ENCODE measurements at places on chromosomes 5 and 9.

DNA sequence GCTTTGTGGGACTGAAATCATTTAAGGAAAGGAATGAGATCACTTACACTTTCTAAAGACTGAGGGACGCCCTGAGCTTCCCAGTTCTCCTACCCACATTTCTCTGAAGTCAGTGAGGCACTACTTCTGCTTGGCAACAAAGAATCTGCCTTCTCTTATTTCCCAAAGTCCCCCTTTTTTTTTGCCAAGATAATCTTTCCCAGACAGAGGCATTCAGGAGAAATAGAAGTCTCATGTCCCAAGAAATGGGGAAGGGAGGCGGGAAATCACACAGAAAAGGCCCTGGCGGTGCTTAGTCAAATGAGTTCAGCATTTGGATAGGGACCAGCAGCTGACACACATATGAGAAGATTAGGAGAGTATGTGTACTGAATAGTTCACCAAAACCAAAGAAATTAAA lies 159.7 kb downstream of the MUSK start:
- no peak for DNase-seq

DNA sequence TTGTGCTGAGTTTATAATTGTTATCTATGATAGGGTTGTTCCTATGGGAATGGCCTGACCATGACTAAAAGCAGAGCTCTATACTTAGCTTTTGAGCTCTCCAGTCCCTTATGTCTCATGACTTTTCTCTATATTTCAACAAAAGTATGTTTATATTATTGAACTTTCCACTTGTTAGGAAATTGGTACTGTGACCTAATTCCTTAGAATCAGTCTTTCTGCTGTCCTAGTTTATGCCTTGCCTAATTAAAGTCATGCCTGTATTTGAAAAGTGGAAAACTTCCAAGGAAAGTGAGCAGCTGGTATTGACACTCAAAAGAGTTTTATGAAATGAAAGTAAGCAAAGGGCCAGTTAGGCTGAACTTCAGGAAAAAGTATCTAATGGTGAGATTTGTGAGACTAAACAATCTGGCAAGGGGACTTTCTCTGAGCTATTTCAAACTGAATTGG lies 68.6 kb downstream of the XRCC4 start:
- DNase-seq: no peak

- no peak for DNase-seq
Observed at GRCh38 chr9:11348366-11348765, 735.6 kb upstream of the PTPRD start.

GRCh38 chr5:162174358-162174974 lies 106.9 kb downstream of the GABRG2 start:
- peak; percentile 44 for DNase-seq

DNA sequence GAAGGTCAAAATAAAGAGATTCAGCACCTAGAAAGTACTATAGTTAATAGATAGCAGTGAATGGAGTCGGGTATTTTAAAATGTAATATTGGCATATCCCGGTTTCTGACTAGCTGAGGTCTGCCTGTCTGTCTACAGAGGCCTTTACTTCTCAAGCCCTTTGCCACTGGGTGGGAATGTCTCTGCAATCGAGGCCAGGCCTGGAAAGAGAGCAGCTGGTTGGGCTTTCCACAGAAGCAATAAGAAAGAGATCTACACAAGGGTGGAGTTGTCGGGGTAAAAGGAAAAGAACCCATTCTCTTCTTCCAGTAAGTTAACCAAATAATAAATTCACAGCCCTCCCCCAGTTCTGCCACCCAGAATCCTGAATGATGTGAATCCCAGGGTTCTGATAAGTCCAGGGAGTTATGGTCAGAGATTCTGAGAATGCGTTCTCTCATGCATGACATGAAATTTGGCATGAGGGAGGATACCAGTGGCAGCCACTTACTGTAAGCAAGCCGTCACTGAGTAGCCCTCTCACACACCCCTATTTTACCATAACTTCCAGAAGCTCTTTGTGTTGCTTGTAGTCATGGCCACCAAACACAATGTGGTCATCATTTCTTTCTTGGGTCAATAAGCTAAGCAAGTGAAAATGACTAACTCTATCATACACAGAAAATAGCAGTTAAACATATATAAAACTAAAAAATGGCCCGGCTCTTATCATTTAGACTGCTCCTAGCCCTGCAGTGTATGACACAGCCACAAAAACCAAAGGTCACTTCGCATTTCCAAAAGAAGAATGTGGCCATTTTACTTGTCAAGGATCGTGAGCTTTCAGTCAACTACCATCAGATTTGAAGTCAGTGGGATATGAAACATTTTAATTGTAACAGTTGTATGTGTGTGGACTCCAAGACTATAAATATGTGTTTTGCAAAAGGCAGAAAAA lies 185.0 kb downstream of the GLIS3 start:
- peak; percentile 34 for DNase-seq

- DNase-seq: no peak
Observed at GRCh38 chr9:37217161-37217560, 96.8 kb downstream of the ZCCHC7 start.

DNA sequence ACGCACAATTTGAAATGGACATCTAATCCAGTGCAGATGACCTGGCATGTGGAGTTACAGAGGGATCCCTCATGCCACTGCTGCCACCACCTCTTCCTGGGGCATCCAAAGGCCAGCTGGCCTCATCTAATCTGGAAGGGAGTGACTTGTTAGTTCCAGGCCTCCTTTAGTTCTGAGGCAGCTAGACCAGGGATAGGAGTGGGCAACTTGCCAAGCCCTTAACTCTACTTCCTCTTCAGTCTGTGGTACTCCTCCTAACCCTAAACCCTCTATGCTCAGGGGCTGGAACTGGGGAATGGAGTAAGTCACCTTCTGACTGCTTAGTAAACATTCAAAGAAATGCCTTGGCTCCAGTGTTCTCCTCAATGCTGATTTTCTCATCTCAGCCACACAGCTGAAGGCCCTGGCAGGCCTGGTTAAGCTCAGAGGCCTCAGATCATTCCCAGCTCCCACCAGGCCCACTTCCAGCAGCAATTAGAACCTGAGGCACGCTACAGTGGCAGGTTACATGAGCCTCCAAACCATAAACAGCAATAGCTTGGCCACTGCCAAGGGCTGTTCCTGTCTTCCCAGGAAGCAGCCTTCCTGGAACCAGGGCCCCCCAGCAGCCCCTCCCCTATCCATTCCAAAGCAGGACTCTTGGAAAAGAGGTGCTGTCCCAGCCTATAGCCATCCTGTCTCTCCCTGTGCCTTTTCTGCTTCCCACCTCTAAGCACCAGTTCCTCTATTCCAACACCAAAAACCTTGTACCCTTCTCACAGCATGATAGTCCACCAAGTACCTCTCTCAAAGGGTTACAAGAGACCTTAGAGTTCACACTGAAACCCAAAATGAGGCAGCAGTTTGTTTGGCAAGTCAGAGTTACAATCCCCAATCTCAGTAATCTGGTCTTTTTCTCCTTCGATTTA lies 2.0 kb downstream of the EIF4EBP3 start:
- no peak for DNase-seq

- no peak for DNase-seq
Observed at GRCh38 chr5:123209502-123210027, 120.5 kb downstream of the PRDM6 start.

DNA sequence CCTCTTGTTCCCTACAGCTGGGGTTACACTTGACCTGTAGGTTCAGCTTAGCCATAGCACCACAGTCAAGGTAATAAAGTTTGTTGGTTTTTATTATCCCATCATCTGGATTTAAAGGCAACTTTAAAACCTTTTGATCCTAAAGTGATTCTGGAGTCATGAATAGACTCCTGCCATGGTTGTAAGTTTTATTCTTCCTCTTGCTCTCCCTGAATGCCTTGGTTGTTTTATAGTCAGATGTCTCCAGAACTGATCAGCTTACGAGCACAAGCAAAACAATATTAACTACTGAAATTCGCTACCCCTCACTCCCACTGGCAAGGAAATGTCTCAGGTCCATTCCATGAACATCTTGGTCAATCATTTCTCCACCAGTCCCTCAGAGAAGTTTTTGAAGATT lies 1328.6 kb downstream of the PTPRD start:
- DNase-seq: no peak

- no peak for DNase-seq
Observed at GRCh38 chr5:116382032-116382873, 192.4 kb downstream of the SEMA6A start.

DNA sequence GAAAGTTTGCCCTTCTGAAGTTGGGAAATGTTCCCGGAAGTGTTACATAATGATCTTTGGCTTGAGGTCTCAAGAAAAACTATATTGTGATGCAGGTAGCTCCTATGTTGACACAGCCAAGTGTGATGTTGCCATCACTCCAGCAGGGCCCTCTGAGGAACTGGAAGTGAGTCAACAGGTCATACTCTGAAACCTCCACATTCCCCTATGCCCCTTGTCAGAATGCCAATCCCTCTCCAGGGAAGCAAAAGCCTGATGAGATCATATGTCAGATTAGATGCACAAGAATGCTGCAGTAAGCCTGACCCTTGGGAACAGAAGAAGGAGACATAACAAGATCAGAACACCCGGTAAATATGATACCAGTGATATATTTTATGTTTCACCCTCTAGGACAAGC lies 66.8 kb upstream of the ITGA2 start:
- DNase-seq: peak; percentile 93

GRCh38 chr5:19519448-19519847 lies 468.6 kb downstream of the CDH18 start:
- DNase-seq: no peak

GRCh38 chr5:82850393-82850792 lies 226.8 kb downstream of the TMEM167A start:
- DNase-seq: no peak

GRCh38 chr5:125209650-125210049 lies 463.2 kb upstream of the ZNF608 start:
- DNase-seq: no peak

- no peak for DNase-seq
Observed at GRCh38 chr9:129439242-129439641, 181.7 kb downstream of the C9orf50 start.

DNA sequence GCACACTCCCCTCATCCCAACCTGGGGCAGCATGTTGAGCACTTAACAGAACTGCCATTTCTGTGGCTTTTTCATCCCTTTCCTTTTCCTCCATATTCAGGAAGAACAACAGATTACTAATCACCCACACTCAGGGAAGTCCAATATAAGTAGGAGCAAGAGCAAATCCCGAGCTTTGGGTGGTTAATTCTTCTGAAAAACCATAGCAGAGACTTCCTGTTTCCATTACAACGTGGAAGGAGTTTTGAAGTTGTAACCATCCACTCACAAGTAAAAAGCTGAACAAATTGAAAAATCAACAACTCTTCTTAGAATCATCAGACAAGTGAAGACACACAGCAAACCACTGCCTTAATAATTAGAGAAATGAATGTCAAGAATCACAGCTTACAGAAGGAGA lies 8.2 kb downstream of the CTSL start:
- no peak for DNase-seq

- DNase-seq: no peak
Observed at GRCh38 chr5:150651924-150652671, 9.0 kb upstream of the MYOZ3 start.

GRCh38 chr9:8633784-8634183 lies 834.2 kb upstream of the DMAC1 start:
- DNase-seq: no peak

DNA sequence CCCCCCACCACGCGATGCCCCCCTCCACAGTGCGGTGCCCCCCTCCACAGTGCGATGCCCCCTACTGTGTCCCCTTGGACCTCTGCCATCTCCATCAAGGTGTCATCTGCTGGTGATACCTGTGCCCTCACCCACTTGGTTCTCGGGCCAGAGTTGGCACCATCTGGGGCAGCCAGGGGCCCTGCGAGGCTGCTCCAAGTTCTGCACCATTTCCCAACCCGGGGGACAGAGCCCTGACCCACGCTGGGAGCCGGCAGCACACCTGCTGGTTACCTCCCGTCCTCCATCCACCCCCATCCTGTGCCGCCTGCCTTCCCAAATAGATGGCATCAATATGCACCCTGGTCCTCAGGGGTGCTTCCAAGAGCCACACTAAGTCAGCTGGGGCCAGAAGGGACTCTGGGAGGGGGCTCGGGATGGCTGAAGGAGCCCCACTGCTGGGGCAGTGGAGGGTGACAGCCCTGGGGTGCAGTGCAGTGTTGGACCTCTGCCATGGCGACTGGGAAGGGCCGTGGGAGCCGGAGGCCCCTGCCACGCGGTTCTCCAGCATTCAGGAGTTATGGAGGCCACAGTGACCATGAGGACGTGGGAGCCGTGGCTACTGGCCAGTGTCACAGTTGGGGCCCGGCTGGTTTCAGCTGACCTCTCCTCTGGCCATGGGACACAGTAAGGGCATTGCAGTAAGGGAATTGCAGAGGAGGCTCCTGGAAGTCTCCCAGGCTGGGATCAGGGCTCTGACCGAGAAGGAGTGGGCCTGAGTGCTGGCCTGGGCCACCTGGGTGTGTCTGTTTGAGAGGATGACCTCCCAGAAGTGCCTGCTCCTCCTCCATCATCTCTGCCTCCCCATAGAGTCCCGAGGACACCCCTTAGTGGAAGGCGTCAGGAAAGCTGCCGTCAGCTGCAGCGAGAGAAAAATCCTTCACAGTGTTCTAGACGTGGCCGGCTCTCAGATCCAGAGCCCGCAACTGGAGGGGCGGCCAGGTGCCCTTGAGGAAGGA lies 44.2 kb upstream of the NOTCH1 start:
- no peak for DNase-seq

DNA sequence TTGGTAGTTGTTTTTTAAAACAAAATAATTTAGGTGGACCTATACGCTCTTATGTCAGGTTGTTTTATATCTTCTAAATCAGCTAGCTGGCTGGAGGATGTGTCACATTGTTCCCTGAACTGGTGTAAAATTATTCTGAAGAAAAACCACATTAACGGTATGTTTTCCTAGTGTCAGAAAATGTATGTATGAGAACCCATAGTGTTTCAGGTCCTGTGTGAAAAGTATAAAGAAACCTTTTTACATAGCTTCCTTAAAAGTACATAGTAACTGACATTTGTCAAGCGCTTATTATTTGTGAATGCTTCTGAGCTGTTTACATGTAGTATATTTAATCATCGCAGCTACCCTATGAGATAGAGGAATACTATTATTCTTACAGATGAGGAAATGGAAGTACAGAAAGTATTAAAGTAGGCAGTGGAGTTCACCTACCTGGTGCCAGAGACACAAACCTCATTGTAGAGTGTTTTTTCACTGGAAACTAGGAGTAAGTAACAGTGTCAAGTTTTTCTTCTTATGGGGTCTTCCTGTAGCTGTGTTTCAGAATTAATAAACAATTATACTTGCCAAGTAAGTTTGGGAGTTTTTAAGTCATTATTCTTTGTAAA lies 10.4 kb upstream of the FAM120AOS start:
- no peak for DNase-seq

DNA sequence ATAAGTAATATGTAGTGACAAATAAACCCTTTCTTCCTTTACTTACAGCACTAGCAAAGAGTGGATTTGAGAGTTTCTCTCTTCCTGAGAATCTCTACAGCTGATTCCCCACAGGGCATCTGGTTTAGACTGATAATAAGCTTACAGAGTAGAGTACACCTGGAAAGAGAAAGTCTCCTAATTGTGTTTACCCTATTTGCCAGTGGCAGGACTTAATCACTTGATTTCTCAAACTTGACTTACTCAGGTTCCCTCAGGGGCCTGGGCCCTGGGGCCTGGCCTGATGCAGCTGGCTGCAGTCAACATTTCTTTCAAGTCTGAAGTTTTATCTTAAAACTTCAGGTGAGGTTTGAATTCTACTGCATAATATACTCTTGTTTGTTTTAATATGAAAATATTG lies 38.0 kb upstream of the UBTD2 start:
- DNase-seq: no peak
